Cerebellum (tissue), 4 donors: ENCODE measurements at places on chromosomes 2 and 18. TPM values are rescaled to one million over a fixed set of nuclear protein-coding genes. Genes with fewer than 3 reads are reported as not detected.

DNA sequence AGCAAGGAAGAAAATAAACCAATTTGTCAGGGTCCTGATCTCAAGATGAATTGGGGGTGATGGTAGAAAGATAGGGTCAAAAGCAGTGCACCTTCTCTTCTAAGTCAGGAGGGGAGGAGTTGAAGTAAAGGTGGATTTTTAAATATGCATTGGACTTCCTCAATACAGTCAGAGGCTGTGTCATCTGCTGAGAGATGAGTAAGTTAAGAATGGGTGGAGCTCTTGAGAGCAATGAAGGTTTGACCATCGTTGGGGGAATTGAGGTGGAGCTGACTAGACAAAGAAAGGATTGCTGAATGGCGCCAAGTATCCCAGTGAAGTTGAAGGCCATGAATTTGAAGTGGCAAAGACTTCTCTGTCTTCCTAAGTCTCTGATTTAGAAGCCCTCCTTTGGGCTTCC is 18.4 kb upstream of the CPO start:
- no peak for DNase-seq

DNA sequence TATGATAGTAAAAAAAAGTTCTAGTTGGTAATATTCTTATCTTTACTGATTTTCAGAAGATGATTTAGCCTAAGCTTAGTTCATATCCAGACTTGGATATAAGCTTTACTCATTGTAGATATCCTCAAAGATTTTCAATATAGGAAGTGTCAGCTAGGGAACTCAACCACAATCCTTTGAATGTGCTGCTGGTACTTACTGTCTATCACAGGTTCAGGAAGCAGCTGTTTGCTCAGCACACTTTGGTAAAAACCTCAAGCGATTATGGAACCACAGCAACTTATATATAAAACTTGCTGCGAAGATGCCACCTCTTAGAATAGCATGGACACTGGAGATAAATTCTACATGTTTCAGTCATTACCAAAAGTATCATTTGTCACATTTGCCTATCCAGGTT is 60.1 kb upstream of the TNFRSF11A start:
- DNase-seq = no peak

DNA sequence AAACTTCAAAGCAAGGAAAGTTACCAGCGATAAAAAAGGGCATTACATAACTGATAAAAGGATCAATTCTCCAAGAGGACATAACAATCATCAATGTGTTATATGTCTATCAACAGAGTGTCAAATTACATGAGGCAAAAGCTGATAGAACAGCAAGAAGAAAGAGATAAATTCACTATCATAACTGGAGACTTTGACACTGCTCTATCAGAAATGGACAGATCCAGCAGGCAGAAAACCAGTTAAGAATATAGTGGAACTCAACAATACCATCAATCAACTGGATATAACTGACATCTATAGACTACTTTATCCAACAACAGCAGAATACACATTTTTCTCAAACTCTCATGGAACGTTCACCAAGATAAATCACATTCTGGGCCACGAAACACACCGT is 65.0 kb downstream of the ROCK2 start:
- DNase-seq = no peak

DNA sequence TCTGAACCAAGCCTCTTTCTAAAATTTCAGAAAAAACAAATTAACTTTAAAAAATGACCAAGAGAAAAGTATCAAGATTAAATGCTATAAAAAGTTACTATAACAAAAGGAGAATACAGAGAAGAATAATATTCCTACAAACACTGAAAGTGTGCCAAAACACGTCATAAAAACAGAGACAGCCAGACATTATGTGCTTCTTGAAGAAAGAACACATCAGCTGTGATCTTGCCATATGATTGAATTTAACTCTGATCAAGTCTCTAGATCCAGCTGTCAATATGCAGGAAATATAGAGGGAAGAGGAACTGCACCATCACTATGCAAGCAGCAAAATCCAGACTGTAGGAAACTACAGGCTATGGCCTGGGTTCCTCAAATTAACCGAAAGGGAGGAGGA is 33.7 kb upstream of the COL5A2 start:
- DNase-seq = no peak

The QPCT gene
- total RNA-seq = 16.5 TPM

The COLEC12 gene
- total RNA-seq = 25.3 TPM

The SULT1C2 gene
- 0.73 TPM for total RNA-seq

The PAIP2B gene
- total RNA-seq = 17.3 TPM

The FKBP7 gene
- 12.6 TPM for total RNA-seq

The CFAP53 gene
- 1.7 TPM for total RNA-seq
